ENCODE measurements at places on chromosomes 12 and 14. TPM values are rescaled to one million over a fixed set of nuclear protein-coding genes. Genes with fewer than 3 reads are reported as not detected.

The SDSL gene
- not detected for total RNA-seq

The TMPRSS12 gene
- not detected for total RNA-seq

The INSM2 gene
- not detected for total RNA-seq

The CLEC2D gene
- 2.1 TPM for total RNA-seq

The PPFIBP1 gene
- total RNA-seq: 33.2 TPM

The M6PR gene
- 64.9 TPM for total RNA-seq

Measured in gastrocnemius medialis (tissue), 4 donors.